Stimulated activated CD8-positive, alpha-beta memory T cell treated with anti-CD3 and anti-CD28 coated beads, Interleukin-2, amount 100 ng/mL, for 48 hours (primary cell): ENCODE measurements at places on chromosomes 4 and X.

DNA sequence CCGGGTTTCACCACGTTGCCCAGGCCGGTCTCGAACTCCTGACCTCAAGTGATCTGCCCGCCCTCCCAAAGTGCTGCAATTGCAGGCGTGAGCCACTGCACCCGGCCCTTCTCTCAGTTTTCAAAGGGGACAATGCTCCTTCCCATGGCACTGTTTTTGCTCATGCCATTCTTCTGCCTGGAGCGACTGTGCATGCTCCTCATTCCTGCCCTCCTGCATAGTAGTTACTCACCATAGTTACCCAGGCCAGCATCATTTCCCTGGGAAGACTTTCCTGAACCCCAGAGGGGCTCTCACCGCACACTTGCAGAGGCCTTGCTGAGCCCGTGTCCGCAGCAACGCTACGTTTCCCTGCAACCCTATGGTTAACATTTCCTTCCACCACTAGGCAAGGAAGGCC lies 3.3 kb upstream of the CXCL9 start:
- DNase-seq = no peak

DNA sequence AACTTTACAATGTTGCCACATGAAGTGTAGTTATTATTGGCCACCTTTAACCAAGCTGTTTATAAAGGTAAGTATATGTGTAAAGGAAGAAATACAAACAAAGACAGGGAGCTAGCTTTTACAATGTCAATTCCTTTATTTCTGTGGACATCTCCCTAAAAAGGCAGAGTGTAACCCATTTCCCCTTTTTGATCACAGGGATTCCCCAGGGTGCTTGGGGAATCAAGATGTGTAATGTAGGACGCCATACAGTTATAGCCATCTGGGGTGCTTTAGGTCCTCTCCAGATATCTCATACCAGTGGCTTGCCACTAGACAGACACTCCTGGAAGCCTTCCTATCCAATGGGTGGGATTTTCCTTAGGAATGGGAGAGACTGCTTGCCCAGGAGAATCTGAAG lies 4.2 kb upstream of the CUL4B start:
- no peak for DNase-seq

DNA sequence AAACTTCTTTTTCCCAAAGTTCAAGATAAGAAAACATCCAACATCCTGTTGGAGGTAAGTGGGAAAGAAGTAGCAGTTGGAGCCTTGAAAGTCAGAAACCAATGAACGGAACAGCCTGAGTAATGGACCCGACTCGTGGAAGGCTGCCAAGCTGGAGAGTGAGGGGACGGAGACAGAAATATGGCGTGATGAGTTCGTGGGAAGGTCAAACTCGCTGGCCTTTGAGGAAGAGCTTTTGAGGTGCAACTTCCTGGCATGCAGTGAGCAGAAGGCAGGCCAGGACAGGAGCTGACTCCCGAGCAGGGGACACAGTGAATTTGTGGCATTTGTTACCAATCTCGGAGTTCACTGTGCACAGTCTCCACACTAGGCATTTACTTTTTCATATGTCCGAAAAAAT lies 1.0 kb upstream of the TRIML1 start:
- DNase-seq = no peak

DNA sequence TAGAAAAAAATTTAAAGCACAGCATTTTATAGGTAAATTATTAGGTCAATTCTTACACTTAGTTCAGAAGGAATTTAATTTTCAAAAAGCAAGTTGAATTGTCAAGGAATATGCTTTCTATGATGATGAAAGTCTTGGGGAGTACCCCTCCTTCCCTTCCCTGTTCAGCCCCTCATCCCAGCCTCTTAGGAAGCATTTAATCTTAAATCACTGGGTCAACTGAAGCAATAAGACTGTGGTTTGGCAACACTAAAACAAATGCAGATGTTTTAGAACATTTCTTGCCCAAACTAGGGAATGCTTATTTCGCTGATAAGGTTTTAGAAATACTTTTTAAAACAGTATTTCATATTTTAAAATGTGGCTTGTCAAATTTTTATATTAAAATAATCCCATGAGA lies 19.1 kb upstream of the ARSJ start:
- no peak for DNase-seq

GRCh38 chrX:40570346-40571093 lies 10.2 kb upstream of the ATP6AP2 start:
- DNase-seq = no peak

GRCh38 chrX:57902633-57903032 lies 7.6 kb downstream of the ZXDA start:
- no peak for DNase-seq

DNA sequence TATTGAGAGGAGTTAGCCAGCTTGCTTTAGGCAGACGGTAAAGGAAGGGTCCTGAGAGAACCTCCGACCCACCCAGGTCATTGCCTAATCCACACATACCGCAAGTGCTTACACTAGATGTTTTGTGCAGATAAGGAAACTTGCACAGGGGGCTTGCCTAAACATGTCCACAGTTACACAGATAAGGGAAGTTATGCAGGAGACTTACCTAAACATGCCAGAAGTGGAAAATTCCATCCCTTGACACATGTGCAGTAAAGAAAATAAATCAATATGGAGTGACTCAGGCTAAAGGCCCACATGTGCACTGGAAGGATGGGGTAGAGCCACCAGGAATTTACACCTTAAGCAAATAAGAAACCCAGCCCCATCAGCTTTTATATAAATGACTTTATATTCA lies 232.8 kb upstream of the HDX start:
- DNase-seq = no peak

GRCh38 chr4:15005474-15006115 lies 3.3 kb downstream of the CPEB2 start:
- no peak for DNase-seq

- no peak for DNase-seq
Observed at GRCh38 chr4:173448608-173449379, 49.9 kb upstream of the SCRG1 start.

GRCh38 chrX:80807992-80808735 lies 1.5 kb downstream of the BRWD3 start:
- peak; percentile 52 for DNase-seq

DNA sequence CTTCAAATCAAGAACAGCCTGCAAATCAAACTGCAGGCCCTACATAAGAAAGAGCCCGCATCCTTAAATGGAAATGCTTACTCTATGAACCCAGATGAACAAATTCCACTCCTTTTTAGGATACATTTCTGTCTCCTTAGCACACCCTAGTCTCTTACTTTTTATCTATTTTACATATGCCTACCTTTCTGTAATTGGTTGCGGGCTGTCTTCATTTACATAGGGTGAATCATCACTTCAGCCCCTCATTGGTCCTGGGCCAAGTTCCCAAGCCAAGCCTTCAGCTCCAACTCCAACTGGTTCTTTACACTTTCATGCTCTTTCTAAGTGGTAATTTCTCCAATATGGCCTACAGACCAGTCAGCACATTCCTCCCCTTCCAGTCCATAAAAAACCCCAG lies 219.3 kb downstream of the TRAM1L1 start:
- DNase-seq = no peak

DNA sequence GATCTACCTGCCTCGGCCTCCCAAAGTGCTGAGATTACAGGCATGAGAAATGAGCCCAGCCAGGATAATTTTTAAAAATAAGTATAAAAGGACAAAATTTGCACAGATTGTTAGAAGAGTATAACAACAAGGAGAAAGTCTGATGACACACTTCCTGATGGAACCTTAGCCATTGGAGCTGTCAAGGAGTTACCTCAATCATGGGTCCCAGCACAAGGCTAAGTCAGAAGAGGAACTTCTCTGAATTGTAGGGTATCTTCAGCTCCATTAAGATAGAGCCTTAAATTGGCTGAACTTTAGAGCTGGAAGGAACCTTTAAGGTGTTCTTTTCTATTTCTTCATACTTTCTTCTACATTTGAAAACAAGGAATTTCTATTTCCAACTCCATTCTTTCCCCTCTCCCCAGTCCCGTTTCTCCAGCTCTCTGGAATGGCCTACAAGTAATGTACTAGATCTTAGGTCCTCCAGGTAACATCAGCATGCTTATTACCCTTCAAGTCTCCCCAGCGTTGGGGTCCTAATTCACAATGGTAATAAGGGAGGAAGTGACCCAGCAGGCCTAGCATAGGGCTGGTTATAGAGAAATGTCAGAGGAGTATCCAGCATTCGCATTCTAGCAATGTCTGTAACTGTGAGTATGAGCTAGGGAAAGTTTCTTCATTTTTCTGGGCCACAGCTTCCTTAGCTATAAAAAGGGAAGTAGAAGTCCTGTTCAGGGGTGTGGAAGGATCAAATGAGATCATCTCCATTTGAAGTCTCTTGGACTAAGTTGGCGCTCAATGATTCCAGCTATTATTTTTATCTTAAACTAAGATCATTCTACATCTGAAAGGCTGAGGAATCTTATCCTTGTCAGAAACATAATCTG lies 18.5 kb upstream of the RBPJ start:
- no peak for DNase-seq

- no peak for DNase-seq
Observed at GRCh38 chr4:88618782-88619485, 26.7 kb downstream of the HERC3 start.

- no peak for DNase-seq
Observed at GRCh38 chrX:39605183-39605582, 492.6 kb downstream of the BCOR start.

GRCh38 chr4:18847249-18847890 lies 825.8 kb upstream of the LCORL start:
- no peak for DNase-seq

GRCh38 chr4:76784237-76784636 lies 113.7 kb downstream of the SOWAHB start:
- DNase-seq = no peak

DNA sequence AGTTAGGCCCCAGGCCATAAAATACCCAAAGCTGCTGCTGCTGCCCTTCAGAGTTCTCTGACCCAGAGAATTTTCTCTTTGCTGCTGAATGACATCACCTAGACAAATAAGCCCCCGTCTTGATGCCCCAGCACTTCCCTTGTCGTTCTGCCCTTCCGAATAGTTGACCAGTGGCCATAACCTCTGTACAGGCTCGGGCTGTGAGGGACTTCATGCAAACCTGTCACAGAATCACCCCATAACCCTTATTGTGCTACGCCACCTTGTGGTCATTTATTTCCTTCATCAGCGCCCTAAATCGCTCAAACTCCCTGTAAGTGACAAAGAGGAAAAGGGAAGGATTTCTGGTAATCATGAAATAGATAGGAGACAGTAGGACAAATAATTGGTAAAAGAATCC lies 18.8 kb downstream of the SPACA5 start:
- DNase-seq = no peak

DNA sequence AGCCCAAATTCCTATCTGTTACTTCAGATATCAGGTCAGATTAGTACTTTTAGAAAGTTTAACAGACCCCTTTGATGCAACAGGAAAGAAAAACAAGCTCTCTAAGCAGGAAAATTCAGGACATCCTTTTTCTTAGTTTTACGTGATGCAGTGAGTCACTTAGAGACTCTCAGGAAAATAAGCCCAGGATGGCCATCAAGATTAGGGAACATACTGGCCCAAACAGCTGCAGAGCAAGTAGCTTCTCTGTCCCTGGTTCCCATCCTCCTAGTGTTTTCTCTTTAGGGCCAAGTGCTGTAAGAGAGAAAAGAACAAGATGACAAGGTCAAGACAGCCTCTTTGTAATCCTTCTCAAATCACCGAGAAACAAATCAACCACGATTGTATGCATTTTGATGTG lies 219.1 kb downstream of the ZNF674 start:
- no peak for DNase-seq

DNA sequence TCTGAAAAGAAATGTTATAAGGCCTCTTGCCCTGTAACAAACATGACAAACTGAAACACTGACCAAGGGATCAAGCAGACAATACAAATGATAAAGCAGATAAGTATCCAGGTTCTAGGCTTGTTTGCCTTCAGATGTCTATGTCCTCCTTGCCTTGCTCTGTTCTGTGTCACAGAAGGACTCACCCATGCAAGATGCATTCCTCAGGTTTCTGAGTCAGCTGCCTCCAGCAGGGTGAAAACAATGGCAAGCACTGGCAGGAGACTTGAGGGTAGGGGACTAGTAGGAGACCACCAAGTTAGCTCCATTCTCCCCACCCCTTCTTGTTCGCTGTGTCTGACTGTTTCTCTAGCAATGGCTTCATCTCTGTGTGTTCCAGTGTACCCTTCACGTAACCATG lies 76.6 kb upstream of the CXXC4 start:
- DNase-seq = no peak

- DNase-seq = no peak
Observed at GRCh38 chr4:55136634-55137033, 11.2 kb upstream of the KDR start.

- DNase-seq = no peak
Observed at GRCh38 chr4:108175966-108176365, 7.2 kb upstream of the LEF1 start.

- DNase-seq = no peak
Observed at GRCh38 chrX:48068096-48068887, 3.1 kb downstream of the ZNF630 start.

DNA sequence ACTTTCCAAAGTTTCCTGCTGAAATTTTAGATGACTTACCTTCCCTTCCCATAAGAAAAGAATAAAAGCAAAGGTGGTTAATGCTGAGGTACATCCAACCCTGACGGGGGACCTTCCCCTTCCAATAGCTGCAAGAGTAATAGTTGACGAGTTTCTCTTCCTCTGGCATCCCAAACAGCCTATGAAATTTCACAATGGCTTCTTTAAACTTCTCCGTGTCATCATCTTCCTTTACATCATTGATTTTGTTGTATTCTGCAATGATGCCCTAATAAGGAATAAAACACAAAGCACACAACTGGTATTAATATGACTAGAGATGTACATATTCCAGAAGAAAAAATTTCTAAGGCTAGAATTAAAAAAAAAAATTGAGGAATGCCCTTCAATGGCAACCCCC lies 76.6 kb downstream of the TBC1D9 start:
- no peak for DNase-seq

DNA sequence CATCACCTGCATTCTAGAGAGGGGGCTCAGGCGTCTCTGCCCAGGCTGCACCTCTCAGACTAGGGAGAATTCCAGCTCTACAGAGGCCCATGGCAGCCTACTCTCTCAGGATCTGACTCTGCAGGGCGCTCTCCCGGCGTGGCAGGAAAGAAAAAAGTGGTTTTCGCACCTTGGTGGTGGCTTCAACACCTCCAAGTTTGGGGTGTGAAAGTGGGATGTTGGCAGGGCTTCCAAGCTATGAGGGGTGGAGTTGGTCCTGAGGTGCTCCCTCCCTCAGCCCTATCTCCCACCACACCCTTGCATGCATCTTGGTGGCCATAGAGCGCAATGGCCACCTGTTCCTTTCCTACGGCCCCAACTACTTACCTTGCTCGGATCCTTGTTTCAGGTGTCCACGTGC lies 166.5 kb downstream of the VSIG4 start:
- DNase-seq = no peak

GRCh38 chrX:20060961-20061748 lies 55.6 kb downstream of the MAP7D2 start:
- DNase-seq = no peak

GRCh38 chr4:155442267-155443105 lies 65.7 kb upstream of the MAP9 start:
- peak; percentile 43 for DNase-seq
